AG10803 (cell line): ENCODE measurements at places on chromosomes 16 and 17.

- DNase-seq = peak; percentile 44
Observed at GRCh38 chr16:30041841-30042240, 10.8 kb upstream of the TLCD3B start.

DNA sequence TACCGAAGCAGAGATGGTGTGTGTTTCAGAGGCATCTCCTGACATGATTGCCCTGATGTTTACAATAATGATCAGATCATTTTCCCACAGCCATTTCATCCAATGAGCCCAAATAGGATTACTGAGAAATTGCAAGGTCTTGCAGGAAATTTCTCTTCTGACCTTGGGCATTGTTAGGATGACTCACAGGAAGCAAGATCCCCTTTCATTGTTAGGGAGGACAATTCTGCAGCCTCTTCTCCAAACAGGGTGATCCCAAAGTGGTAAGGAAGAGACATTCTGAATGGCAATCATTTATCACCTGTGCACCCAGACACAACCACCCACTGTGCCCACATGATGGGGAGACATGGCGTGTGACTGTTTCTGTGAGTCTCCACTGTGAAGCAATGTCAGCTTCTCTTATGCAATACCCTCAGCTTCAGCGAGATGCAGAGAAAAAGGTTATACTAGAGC is 306.7 kb upstream of the XYLT1 start:
- DNase-seq = peak; percentile 75

DNA sequence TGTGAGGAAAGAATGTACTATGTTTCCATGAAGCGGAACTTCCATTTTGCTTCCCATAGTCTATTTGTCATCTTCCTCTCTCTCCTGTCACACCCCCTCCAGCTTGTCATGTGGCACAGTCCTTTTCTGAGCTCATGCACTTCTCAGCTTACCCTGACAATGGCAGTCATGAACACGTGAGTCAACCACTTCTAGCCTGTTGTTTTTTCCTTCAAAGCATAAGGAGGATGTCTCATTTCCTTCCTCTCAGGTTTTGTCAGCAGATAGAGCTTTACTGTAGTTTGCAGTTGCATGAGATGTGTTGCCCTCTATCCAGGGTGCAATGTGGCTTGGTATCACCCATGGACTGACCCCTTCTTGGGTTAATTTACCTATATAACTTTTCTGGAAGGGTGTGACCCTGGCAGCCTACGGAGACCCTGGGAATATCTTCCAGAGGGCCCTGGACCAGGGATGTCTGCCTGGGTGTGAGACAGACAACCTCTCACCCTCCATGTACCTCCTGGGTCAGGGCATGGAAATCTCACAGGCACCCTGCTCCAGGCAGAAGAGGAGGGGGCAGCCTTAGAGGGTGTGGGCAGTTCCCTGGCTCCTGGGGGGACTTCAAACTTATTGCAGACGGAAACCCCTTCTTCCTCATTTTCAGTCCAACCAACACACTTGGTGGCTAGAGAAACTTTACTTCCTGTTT is 4.0 kb upstream of the ZNF267 start:
- DNase-seq = peak; percentile 66

GRCh38 chr17:4600563-4600962 is 16.2 kb downstream of the SMTNL2 start:
- DNase-seq = no peak

GRCh38 chr16:15427648-15428239 is 6.6 kb upstream of the BMERB1 start:
- DNase-seq = peak; percentile 84
